ENCODE measurements at places on chromosomes 4 and X.

DNA sequence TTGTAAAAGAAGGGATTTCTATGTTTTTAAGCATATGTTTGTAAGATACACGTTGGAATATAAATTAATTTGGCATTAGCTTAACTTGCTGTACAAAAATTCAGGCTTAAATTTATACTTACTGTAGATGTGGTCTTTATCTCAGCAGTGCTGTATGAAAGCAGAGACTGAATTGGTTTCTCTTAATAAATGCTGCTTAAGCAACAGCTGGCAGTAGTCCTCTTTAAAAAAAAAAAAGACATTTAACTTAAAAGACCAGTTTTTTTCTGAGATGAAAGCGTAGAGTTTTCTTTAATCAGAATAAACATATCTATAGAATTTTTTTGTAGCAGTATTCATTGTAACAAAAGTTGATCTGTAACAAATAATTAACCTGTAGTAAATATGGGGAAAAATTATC, 124.6 kb downstream of the RAP1GDS1 start:
- DNase-seq: no peak

DNA sequence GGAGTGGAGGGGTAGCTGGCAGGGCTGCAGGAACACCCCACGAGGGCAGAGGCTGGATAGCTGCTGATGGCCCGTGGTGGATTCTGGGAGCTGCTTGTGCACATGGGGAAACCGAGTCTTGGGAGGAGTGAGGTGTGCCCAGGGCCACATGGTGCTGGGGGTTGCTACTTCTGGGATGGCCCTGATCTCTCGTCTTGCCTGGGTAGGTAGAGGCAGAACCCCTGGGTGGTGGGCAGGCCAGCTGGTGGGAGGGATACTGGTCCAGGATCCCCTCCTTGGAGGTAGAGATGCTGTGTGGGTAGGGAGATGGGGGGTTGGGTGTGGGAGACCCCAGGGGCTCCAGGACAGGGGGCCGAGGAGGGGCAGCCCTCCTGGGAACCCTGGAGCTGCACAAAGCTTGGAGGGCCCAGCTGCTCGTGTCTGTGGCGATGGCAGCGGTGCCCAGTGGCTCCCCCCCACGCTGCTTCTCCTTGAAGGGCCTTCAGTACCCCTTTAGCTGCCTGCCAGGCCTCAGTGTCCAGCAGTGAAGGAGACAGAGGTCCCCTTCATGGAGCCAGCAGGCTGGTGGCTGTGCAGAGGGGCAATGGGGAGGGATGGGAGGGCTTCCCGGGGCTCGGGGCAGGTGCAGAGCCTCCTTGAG, 3.2 kb downstream of the NAT8L start:
- no peak for DNase-seq

DNA sequence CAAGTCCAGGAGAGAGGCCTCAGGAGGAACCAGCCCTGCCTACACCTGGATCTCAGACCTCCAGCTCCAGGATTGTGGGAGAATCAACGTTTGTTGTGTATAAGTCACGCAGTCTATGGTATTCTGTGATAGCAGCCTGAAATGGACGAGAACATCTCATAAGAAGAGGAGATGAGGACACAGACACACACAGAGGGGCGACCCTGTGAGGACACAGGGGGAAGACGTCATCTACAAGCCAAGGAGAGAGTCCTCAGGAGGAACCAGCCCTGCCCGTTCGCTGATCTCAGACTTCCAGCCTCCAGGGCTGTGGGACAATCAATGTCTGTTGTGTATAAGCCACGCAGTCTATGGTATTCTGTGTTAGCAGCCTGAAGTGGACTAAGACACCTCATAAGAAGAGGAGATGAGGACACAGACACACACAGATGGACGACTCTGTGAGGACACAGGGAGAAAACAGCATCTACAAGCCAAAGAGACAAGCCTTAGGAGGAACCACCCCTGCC, 20.3 kb downstream of the P2RY8 start:
- DNase-seq: no peak

- DNase-seq: peak; percentile 42
These were observed 45.5 kb downstream of the FAM9B start for GRCh38 chrX:8988446-8988845.

DNA sequence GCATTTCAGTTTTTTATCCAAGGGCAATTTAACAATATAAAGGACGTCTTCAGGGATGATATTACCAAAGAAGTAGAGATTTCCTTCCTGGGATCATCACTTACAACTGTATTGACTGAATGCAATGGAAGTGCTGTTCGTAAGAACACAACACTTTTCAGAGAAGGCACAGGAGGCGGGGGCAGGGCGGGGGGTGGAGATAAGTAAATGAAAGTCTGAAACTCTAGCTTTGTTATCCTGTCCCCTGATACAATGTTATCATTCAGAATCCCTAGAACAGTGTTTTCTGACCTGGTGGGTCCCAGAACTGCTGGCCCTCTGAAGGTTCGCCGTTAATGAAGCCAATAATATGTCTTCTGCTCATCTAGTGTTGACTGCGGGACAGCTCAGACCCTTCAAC, 124.6 kb downstream of the NSUN7 start:
- no peak for DNase-seq

DNA sequence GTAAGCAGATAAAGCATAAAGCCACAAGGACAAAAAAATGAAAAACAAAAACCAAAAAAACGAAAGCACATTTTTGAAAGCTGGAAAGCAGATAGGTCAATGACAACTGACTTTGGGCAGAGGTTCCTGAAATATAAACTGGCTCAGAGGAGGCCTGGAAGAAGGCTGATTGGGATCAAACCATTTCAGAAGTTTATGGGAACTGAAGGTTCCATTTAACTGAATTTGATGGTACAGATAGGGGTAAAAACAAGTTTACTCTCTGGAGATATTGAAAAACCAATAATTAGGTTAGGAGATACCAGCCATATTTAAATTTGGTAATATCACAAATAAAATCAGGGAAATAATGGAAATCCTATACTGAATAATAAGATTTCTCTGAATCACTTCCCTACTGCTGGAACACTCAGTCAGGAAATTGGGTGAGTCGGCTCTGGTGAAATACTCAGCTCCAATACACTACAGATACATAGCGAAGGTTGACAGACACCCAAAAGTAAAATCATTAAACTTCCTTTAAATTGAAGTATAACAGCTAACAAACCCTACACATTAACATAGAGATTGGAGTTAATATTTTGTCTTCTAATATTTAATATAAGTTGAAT, 1584.3 kb downstream of the STIM2 start:
- DNase-seq: no peak

DNA sequence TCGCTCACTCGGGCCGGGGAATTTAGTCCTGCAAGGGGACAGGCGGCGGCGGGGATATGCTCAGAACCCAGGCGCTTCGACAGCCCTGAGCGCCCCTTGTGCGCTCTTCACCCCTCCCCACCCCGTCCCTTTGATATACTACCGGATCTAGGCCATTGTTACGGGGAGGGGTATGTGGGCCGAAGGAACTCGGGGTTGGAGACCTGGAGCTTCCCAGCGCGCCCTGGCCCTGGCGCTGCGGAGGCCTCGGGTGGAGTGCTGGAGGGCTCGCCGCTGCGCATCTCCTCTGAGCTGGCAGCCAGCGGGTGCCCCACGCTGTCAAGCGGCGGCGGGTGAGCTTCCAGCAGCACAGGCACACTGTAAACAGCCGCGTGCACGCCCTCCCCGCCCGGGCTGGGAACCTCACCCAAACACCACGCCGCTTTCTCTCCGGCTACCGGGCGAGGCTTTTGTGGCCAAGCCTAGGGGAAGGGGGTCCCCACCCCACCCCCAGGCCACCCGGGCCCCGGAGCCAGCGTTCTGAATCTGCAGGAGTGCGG, 54.5 kb upstream of the BCOR start:
- DNase-seq: no peak

DNA sequence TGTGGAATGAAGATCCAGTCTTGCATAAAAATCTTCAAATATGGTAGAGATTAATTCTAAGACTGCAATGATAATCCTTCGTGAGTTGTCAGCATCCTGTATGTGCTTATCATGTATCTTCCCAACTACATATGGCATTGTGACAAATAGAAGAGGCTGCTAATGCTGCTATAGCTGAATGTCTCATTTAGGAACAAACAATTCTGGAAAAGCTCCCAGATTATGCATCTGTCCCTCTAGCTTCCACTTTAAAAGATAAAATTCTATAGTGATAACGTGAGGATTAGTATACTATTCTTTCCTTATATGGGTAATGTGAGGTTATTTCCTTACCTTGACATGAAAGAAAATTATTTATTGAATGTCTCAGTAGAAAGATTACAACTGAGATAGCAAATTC, 930.9 kb downstream of the DMD start:
- no peak for DNase-seq

- no peak for DNase-seq
These were observed 244.4 kb downstream of the DCLK2 start for GRCh38 chr4:150322646-150323045.

- DNase-seq: peak; percentile 42
These were observed 17.4 kb downstream of the QDPR start for GRCh38 chr4:17494258-17495190.

DNA sequence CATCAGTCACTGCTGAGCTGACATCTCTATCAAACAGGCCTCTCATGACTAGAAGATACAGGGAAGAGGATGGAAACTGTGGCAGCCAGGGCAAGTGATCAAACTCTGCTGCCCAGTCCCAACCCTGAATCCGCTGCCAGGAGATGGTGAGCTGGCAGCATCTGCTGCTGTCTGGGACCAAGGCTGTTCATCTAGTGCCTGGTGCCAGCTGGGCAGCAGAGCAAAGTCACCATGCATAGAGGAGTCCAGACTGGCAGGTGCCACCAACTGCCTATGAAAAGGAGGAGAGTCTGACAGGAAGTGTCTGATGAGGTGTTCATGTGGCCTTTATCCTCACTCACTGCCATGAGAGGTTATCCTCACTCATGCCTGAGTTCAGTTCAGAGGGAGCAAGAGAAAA, 518.9 kb downstream of the MID1IP1 start:
- DNase-seq: no peak

All from GOT3 (cell line).